Lung (tissue), 17 donors: ENCODE measurements at places on chromosomes 1 and 21. TPM values are rescaled to one million over a fixed set of nuclear protein-coding genes. Genes with fewer than 3 reads are reported as not detected.

Gene NFASC
- 4.8 TPM for total RNA-seq

Gene PPIE
- total RNA-seq: 55.5 TPM

Gene ANGPTL3
- not detected for total RNA-seq

Gene CATSPERE
- total RNA-seq: 2.0 TPM

Gene ST3GAL3
- total RNA-seq: 28.0 TPM

Gene ALX3
- not detected for total RNA-seq

Gene AMY2A
- total RNA-seq: not detected

Gene HMCN1
- total RNA-seq: 149 TPM

DNA sequence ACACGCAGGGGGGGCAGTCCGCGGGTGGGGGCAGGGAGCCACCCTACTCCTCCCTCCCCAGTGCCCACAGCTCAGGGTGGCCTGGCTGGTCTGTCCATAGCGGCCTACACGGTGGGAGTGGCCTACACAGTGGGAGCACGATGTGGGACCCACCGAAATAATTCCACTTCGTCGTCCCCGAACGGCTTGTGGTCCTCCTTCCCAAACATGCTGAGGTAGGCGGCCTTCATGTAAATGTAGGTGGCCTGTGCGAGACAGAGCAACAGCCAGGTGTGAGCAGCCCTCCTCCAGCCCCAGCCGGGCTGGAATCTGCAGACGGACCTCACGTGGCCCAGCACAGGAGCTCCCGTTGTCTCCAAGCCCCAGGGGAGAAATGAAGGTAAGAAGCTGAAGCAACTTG, 34.4 kb downstream of the TTC39A start:
- no peak for DNase-seq
- peaks cover 6% of the 10 kb centered on the region for H3K4me1 ChIP-seq
- H3K27me3 ChIP-seq: no peaks in the 10 kb centered on the region
- no peaks in the 10 kb centered on the region for H3K36me3 ChIP-seq

GRCh38 chr1:153648000-153648643, 10.4 kb upstream of the SNAPIN start:
- no peak for DNase-seq
- no peaks in the 10 kb centered on the region for H3K27me3 ChIP-seq
- peaks cover 21% of the 10 kb centered on the region for H3K36me3 ChIP-seq
- H3K4me3 ChIP-seq: no peak overlapping the region
- peaks cover 5% of the 10 kb centered on the region for H3K4me1 ChIP-seq

DNA sequence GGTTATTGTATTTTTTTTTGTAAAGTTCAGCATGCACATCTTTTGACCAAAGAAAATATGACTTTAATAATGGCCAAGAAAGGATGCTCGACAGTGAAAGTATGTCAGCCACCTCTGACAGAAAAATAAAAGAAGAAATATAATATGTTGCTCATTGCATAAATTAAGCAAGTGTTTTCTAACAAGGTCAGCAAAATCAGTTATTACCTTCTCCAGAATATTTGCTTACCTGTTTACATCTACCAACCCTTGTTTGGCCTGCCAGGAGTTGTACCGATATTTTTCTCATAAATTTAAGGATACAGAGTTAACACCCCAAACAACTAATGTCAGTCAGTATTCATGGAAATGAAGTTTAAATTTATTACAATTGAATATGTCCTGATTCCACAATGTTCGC, 685.4 kb downstream of the PLA2G4A start:
- DNase-seq: no peak
- no peaks in the 10 kb centered on the region for H3K36me3 ChIP-seq
- no peaks in the 10 kb centered on the region for H3K27me3 ChIP-seq
- H3K27ac ChIP-seq: no peak overlapping the region
- H3K4me1 ChIP-seq: no peaks in the 10 kb centered on the region

DNA sequence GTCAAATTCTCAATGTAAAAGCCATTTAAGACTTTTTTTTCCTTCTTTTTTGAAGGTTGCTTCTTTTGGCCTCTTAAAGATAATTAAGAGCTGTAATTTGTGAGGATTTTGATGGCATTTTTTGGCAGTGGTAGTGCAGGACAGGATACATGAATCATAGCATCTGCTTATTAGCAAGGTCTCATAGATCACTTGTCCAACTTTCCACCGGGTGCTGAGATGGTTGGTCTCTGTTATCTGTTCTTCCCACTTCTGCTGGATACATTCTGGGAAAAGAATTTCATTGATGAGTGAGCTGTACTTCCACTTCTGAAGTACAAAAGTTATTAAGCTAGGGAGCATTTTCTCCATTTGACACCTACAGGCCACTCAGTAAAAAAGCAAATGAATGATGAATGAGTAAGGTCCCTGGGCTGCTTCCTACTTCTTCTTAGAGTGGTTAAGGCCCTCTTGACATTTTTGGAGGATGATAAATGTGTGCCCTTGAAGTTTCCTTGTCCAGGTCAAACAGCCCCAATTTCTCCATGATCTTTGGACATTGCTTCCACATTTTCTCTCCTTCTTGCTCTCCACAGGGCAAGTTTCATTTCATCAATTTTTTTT, 100.6 kb downstream of the ROR1 start:
- no peaks in the 10 kb centered on the region for H3K36me3 ChIP-seq
- H3K4me1 ChIP-seq: peaks cover 29% of the 10 kb centered on the region
- no peak overlapping the region for H3K4me3 ChIP-seq
- H3K27ac ChIP-seq: no peak overlapping the region

DNA sequence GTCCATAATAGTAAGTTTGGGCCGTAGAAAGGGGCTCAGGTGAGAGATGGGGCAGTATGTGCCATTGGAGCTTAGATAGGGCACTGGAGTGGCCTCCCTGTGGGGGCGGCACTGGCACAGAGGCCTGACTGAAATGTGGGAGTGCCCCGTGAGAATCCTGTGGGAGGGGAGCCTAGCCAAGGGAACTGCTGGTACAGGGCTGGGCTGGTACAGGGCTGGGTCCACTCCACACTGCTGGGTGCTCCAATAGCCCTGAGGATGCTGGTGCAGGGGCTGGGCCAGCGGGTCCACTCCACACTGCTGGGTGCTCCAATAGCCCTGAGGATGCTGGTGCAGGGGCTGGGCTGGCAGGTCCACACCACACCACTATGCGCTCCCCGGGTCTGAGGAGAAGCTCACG, 44.8 kb upstream of the PWP2 start:
- no peaks in the 10 kb centered on the region for H3K27me3 ChIP-seq
- H3K27ac ChIP-seq: no peak overlapping the region
- H3K36me3 ChIP-seq: peaks cover 11% of the 10 kb centered on the region
- H3K4me3 ChIP-seq: no peak overlapping the region
- no peaks in the 10 kb centered on the region for H3K4me1 ChIP-seq

GRCh38 chr21:44983421-44984206, 43.8 kb downstream of the SLX9 start:
- peak; percentile 45 for DNase-seq
- H3K4me3 ChIP-seq: no peak overlapping the region

DNA sequence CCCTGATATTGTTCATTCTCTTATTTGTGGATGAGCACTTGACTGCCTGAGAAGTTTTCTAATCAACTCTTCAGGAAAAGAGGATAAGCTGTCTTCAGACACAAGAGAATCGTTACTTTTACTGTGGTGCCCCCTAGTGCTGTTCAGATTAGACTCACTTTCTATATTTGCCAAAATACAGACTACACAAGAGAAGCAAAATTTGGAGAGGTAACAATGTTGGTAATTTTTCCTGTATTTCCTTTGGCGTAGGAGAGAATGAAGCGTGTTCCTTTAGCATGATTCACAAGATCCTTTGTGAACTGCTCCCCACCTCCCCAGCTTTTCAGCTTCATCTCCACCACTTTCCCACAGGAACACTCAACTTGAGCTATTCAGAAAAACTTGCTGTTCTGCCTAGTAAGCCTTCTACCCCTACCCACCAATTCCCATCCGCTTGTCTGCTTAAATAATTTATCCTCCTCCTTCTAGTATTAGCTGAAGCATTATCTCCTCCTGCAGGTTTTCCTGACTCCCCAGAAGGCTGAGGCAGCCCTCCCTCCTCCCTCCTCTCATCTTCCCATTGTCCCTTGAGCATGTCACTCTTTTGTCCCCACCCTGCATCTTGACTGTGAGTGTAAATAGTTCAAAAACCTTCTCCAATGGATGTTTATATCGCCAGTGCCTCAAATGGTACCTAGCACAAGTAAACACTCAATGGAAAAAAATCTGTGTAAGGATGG, 4.5 kb downstream of the TNFSF4 start:
- H3K27ac ChIP-seq: no peak overlapping the region
- H3K36me3 ChIP-seq: no peaks in the 10 kb centered on the region
- H3K4me3 ChIP-seq: no peak overlapping the region
- no peaks in the 10 kb centered on the region for H3K27me3 ChIP-seq
- peaks cover 9% of the 10 kb centered on the region for H3K4me1 ChIP-seq

GRCh38 chr21:45108808-45109781, 34.7 kb downstream of the ADARB1 start:
- no peak for DNase-seq
- H3K4me1 ChIP-seq: peaks cover 30% of the 10 kb centered on the region
- H3K27ac ChIP-seq: no peak overlapping the region
- H3K27me3 ChIP-seq: no peaks in the 10 kb centered on the region

- H3K4me3 ChIP-seq: no peak overlapping the region
- no peak overlapping the region for H3K27ac ChIP-seq
- H3K4me1 ChIP-seq: peaks cover 19% of the 10 kb centered on the region
- DNase-seq: no peak
- no peaks in the 10 kb centered on the region for H3K27me3 ChIP-seq
Observed at GRCh38 chr1:15852036-15852827, 4.7 kb downstream of the SPEN start.
